ENCODE measurements at places on chromosomes 11 and 22.

GRCh38 chr11:100759856-100760255 lies 72.8 kb downstream of the ARHGAP42 start:
- DNase-seq: no peak

DNA sequence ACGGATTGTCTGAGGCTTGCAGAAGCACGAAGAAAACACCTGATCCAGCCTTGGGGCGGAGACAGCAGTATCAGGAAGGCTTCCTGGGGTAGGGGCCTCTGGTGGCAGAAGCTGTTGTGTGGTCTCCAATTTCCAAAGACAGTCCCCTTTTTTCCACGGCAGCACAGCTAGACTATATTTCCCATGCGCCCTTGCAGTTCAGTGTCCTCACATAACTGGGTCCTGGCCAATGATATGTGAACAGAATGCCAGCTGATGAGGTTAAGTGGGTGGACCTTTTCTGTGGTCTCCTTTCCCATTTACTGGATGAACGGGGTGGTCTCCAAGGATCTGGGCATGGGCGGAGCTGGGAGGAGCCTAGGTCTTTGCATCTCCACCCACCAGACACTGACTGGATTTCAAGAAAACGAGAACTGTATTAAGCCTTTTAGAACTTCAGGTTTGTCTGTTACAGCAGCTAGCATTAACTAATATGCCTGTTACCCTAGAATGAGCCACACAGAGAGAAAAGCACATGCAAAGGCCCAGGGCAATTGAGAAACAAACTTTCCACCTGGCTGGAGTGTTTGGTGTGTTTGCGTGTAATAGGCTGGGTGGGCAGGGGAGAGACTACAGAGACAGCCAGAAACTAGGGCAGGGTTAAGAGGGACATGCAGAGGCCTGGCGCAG lies 6.2 kb downstream of the GAL3ST1 start:
- DNase-seq: no peak

- DNase-seq: no peak
These were observed 1.2 kb downstream of the CAPN5 start for GRCh38 chr11:77067861-77068443.

DNA sequence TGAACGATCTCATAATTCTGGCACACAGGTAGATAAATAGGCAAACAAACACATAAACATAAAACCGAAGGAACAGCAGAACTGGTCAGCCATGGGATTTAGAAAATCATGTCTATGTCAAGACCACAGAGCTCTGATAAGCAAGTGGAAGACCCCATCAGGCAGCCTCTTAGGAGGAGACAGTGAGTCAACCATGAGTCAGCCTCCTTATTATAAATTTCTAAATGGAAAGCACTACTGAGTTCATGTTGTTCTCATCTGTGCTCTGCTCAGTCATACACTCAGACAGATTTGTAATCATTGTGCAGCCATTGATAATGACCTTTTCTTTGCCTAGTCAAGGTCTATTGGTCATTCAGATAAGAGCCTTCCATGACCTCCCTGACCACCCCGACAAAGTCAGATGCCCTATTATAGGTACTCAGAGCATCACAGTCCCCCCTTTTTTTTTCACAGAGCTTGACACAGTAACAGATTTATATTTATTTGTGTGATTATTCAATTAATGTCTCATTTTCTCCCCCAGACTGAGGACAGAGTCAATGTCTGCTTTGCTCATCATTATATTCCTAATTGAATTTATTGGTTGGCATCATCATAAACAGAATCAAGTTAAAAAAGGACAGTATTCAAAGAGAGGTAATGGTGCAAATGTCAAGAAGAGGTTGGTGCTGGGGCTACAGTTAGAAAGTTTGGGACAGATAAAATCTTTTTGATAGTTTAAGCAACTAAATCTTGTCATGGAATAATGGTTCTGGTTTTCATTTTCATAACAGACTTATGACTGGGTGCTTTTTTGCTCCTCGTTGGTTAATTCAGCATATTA lies 579.7 kb upstream of the CCDC90B start:
- DNase-seq: no peak

GRCh38 chr11:26909515-26909914 lies 84.4 kb upstream of the FIBIN start:
- DNase-seq: no peak

DNA sequence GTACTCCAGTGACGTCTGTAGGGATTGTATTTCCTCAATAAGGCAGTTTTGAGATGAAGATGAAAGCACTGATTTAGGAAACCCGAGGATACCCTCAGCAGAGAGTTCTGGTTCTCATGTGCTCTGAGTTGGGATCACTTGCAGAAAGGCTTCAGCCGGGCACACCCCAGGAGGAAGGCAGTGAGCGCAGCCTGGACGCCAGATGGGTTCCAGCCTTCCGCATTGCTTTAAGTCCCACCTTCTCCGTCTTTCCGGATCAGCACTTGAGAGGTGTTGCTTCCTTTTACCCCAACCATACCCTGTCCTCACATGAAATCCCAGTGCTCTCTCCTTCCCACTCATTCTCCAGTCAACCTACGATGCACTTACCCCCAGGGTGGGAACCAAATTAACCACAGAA lies 239.5 kb upstream of the CADM1 start:
- DNase-seq: no peak

DNA sequence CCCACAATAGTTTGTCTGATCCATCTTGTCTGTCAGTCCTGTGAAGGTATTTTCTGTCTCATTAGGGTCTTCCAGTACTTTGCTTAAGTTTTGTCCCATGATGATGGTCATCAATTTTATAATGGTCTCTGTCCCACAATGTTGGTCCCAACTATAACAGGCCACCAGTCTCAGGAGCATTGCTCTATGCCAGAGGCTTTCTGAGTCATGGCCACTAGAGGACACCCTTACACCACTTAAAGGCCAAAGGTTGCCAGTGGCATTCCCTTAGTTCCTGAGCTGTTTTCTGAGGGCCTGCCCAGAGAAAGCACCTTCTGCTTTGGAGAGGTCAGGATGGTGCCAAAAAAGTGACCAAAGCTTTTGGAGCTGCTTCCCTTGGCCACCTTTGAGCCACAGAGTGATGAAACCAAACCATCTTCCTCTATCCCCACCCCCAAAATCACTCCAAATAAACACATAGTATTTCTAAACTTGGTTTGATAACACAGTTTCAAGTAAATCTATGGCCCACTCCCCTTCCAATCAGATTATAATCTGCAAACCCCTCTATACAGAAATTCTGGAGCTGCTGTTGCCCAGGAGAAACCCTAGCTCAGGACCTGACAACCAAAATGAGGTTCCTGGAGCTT lies 19.3 kb downstream of the EIF3F start:
- no peak for DNase-seq

- no peak for DNase-seq
These were observed 714.7 kb upstream of the TENM4 start for GRCh38 chr11:80155412-80156017.

- no peak for DNase-seq
These were observed 91.0 kb downstream of the TMPRSS5 start for GRCh38 chr11:113615098-113615497.

DNA sequence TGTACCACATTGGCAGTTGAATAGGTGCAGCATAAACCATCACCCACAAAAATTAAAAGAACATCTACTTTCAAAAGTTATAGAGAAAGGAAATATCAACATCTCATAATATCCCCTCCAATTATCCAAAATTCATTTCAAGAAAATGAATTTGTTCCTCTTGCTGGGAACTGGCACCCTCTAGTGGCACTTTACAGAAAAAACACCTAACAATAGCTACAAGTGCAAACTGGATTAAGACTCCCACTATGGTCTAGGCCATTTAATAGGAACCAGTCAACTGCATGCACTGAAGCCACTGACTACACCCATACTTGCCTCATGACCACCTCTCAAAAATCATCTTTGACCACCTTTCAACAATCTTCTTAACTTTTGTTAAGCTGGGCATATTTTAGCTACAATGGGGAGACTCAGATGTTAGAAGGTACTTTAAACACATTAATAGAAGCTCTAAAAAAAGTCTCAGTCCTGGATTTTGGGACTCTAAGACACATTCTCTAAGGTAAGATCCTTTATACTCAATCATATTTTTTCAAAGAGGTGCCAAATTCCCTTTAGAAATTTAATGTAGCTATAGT lies 17.3 kb downstream of the TRAF6 start:
- no peak for DNase-seq

DNA sequence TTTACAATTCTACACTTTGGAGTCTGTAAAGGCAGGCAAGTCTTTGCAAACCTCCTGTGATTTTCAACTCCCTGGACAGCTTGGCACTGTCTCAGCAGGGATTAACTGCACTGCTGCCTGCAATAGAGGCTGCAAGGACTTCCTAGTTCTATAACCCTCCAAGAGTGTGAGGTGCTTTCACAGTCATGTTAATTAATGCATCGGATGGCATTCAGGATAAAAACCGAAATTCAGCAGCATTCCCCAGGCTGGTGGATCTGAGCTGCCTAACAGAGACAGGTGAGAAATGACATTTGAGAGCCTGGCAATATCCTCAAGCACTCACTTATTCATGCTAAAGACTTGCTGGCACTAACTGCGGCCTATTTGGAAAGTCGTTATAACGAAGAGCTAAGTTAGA lies 85.0 kb downstream of the LARGE1 start:
- no peak for DNase-seq

DNA sequence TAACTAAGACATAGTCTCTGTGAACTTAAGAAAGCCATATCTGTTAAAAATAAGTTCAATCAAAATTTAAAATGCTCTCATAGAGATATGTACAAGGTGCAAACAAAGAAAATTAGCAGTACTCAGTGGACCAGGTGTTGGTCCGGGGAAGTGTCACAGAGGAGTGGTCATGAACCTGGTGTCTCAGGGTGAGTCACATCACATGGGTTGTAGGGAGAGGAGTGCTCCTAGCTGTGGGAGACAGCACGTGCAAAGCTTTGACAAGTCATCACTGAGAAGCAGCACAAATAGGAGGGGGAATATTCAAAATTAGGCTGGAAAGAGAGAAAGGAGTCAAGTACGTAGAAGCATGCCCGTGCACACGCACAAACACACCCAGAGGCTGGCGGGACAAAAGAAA lies 438.1 kb downstream of the NTM start:
- no peak for DNase-seq

- no peak for DNase-seq
These were observed 6.9 kb upstream of the PHRF1 start for GRCh38 chr11:569158-569885.

- DNase-seq: no peak
These were observed 3.2 kb downstream of the EHF start for GRCh38 chr11:34624069-34624468.

DNA sequence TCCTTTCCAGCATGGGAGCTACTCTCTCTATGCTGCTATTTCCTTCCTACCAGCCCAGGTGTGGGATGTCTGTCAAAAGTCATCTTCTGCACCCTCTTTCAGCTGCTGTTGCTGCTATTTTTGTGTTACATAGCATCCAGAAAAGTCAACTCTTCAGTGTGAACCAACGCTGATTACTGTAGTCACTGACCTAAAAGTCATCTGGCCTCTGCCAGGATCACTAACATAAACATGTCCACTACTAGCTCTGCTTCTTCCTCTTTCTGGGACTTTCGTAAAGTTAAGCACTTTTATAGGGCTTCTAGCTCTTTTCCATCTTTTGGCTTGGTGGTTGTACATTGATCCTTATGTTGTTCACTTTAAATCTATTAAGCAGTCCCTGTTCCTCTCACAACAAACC lies 90.2 kb upstream of the CARD18 start:
- DNase-seq: no peak

Measured in stimulated activated CD8-positive, alpha-beta memory T cell treated with anti-CD3 and anti-CD28 coated beads, Interleukin-4, amount 100 ng/mL, for 1 hour (primary cell).